ENCODE measurements at places on chromosomes 7 and 10.

- DNase-seq: no peak
These were observed 90.4 kb upstream of the LRRTM3 start for GRCh38 chr10:66835400-66835799.

GRCh38 chr7:51344406-51345138, 28.0 kb upstream of the COBL start:
- no peak for DNase-seq

DNA sequence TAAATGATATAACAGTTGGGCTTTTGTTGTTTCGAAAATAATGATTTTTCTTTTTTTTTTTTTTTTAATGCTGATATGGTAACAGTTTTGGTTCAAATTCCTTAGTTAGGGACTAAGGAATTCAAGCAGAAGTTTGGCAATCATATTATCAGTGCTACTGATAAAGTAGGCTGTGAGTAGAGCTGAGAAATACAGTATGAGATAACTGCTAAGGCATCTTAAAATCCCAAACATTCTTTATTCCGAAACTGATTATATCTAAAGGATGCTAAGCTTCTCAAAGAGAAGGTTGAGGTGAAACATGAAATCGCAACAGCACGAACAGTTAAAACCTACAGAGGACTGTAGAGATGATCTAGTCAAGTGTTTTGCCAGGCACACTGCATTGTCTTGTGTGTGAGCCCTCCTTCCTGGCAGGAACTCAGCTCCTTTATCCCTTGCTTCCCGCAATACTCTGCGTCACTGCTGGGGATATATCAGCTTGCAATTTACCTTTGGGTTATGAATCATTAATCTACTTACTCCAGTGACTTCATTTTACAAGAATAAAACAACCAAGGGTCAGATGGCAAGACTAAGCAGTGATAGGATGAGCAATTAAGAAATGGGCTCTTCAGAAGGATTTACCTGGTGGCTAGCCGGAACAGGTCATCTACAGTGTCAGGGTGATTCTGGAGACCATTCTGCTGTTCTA, 36.7 kb downstream of the IRF5 start:
- no peak for DNase-seq

DNA sequence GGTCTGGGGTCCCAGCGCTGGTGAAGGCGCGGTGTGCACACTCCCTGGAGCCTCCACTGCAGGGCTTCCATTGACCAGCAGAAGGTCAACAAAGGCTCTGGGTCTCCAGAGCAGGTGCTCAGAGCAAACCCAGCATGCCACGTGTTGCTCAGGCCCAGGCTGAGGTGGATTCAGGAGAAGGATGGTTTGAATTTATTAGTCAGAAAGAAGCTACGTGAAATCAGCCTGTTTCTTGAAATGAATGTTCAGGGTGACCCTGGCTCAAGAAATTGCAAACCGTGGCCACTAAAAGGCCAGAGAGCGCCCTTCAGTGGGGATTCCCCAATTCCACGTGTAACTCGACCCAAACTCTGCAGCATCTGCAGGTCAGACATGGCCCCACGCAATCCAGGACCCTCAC, 82.7 kb upstream of the PFKP start:
- DNase-seq: no peak

GRCh38 chr7:140036224-140036962, 26.4 kb downstream of the PARP12 start:
- no peak for DNase-seq

GRCh38 chr10:95553674-95554073, 7.5 kb downstream of the SORBS1 start:
- DNase-seq: no peak

- DNase-seq: no peak
These were observed 461.6 kb upstream of the VSTM2A start for GRCh38 chr7:54080525-54080924.

DNA sequence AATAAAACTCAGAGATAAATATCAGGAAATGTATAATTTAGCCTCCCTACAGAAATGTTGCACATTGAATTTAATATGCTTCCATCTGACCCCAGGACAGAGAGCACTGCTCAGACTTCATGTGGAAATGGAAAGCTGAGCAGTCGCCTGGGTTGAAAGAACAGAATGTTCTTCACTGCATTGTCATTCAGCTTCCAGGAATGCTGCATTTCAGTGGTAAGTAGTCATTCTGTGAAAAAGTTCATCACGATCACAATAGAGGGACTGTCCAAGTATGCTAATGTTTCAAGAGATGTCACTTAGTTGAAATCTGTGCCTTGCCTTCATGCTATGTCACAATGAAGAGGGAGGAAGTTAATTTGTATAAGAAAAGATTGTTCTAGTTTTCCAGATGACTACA, 147.3 kb downstream of the NRCAM start:
- no peak for DNase-seq

DNA sequence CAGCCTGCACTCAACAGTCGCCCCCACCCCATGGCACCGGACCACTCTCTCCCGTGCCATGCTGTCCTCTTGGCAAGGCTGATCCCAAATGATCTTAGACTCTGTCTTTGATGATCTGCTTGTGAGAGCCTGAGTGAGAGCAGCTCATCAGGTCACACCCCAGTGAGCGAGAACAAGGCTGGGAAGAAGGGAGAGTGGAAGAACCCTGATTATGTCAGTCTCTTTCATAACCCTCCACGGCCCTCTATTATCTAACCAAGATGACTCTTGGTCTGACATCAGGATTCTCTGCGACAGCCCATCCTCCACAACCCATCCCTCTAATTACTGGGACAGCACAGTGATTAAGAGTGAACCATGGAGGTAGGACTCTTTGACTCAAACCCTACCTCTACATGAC, 53.1 kb upstream of the C7orf33 start:
- DNase-seq: no peak

DNA sequence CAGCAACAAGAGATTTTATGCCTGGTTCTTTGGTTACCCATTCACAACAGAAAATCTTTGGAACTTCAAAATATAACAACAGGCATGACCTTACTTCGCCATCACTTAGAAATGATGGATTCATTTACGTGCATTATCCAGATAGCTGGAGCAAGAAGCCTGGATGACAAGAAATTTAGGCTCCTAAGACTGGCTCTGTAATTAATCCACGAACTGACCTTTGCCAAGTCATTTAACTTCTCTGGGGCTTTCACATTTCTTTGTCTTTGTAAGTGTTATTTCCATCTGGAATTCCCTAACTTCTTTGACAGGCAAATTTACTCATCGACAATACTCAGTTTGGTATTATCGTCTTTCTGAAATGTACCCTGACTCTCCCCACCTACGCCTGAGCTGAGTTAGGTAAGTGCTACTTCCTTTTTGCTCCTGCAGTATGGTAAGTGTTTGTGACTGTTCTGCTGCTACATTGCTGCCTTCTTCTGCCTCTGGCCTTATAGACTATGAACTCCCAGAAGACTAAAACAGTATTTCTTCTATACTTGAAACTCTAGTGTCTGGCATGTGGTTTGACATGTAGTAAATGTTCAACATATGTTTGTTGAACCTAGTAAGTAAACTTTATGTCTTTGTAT, 5.5 kb upstream of the MDFIC start:
- no peak for DNase-seq

DNA sequence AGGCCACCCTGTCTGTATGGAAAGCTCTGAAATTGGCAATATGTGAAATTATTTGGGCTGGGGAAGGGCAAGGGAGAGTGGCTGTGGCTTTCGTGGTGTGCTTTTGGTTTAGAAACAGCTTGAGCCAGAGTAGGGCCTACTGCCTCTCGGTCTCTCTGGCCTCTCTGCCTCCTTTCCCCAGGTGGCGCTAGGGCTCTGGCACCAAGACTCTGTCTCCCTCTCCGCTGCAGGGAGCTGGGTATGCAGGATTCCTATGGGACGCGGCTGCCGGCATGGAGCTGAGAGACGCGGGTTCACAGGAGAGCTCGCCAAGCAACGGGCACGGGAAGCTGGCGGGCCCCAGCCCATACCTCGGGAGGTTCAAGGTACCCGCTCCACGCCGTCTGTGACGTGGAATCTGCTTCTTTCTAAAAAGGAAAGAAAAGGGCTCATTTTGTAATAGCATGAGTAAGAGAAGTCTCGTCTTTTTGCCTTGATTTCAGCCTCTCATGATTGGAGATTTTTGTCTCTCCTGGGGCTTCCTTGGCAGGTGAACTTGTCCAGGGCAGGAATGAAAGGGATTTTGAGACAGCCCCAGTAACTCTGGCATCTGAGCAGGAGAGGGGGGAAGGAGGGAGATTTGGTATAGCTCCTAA, 105.1 kb upstream of the ANLN start:
- DNase-seq: no peak

Measured in CD4-positive, alpha-beta T cell treated with Interleukin-4 for 1 hour (primary cell).